ENCODE measurements at places on chromosomes 1 and 21.

- no peak for DNase-seq
Measured at GRCh38 chr1:180358649-180359048, 128.6 kb downstream of the LHX4 start.

GRCh38 chr1:228212415-228212965 lies 4.6 kb downstream of the OBSCN start:
- DNase-seq: no peak

GRCh38 chr1:25137521-25138395 lies 94.5 kb downstream of the SYF2 start:
- DNase-seq: no peak

DNA sequence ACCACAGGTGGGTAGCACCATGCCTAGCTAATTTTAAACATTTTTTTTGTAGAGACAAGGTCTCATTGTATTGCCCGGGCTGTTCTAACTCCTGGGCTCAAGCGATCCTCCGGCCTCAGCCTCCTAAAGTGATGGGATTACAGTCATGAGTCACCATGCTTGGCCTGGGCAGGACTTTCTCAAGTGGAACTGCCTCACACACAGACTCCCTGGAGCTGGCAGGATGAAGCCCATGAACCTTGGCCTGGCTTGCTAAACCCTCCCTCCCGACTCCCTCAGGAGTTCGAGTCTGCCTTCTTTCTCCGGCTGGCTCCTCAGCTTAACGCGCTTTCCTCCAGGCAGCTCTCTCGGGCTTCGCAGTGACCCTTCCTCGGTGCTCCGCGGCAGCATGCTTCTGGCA lies 7.7 kb upstream of the ECE1 start:
- DNase-seq: no peak

DNA sequence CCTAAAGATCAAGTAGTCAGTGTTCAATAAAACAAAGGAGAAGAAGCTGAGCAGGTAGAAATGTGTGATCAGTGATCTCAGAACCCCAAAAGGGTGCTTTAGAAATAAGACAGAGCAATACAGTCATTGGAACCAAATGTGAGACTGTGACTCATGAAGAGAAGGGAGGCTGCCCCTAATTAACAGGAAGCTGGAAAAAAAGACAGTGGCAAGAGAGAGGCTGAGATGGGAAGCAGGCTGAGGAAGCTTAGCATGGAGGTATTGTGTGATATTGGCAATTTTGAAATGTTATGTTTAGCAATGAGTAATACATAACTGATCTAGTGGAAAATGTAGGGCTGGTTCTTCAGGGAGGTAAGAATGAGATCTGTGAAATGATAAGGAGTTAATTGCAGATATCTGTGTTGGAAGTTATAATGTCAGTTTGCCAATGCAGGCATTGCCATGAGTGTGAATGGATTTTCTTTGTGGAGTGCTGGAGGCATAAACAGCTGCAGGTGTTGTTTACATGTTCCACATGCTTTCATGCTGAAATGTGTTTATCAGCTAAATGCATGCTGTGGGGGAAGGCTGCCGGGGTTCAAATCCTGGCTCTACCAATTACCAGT lies 90.6 kb upstream of the CACNA1E start:
- no peak for DNase-seq

DNA sequence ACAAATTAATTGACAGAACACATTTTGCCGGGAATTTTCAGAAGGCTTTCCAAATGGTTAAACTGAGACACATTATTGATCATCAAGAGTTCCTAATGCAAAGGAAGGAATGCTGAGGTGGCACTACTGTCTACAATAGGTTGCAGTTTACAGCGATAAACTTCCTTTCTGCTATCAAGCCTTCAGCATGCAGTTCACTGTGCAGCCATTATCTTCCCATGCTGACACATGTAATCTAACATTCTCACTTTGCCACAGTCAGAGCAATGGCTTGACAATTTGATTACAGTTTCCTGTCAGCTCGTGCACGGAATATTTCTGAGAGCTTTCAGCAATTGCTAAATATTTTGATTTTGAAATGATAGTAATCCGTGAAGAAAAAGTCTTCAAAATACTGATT lies 166.9 kb upstream of the PRMT6 start:
- DNase-seq: no peak

DNA sequence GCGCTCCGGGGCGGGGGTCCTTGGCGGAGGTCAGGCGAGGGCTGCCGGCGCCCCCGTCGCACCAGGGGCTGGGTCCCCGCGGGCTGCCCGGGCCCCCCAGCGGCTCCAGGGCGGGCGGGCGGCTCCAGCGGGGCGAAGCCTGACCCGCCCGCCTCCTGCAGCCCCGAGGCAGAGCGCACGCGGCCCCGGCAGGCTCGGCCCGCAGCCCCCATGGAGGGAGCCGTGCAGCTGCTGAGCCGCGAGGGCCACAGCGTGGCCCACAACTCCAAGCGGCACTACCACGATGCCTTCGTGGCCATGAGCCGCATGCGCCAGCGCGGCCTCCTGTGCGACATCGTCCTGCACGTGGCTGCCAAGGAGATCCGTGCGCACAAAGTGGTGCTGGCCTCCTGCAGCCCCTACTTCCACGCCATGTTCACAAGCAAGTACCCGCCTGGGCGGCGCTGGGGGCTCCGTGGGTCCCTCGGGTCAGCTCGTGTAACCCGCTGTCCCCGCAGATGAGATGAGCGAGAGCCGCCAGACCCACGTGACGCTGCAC lies 817 bp downstream of the KLHL17 start:
- no peak for DNase-seq

GRCh38 chr1:10738061-10739058 lies 58.1 kb downstream of the CASZ1 start:
- no peak for DNase-seq

GRCh38 chr1:5347726-5348125 lies 644.5 kb downstream of the NPHP4 start:
- DNase-seq: no peak

GRCh38 chr1:11851180-11851579 lies 3.6 kb upstream of the NPPA start:
- no peak for DNase-seq

DNA sequence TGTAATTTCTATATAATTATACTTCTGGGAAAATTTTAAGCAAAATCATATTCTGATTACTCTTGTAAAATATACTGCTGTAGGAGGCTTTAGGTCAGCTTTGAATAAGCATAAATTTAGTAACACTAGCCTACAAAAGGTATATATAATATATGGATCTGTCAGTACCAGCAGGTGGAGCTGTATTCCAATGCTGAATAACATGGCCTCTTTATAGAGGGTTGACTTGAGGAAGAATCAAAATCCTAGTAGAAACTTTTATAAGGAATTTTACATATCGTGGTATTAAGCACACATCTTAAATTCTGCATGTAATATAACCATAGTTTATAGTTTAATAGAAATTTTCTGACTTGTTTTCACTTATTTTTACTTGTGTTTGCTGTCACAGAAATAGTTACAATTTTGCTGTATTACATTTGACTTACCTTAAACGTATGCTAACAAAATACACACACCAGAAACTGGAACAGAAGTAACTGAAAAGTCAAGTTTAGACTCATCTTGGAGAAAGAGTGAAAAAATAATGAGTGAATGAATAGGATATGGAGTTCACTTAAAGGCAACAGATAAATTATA lies 79.3 kb downstream of the HMCN1 start:
- DNase-seq: no peak

DNA sequence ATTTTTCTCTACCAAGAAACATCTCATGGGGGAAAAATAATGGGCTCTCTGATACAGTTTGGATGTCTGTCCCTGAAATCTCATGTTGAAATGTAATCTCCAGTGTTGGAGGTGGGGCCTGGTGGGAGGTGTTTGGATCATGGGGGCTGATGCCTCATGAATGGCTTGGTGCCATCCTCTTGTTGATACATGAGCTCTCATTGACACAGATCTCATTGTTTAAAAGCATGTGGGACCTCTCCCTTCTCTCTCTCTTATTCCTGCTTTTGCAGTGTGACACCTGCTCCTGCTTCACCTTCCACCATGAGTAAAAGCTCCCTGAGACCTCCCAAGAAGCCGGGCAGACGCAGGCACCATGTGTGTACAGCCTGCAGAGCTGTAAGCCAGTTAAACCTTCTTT lies 332.5 kb upstream of the NRIP1 start:
- DNase-seq: no peak

All from activated CD4-positive, alpha-beta T cell treated with anti-CD3 and anti-CD28 coated beads for 24 hours (primary cell).